Right hindlimb (tissue), 1 donor: ENCODE measurements at places on chromosomes 16 and 17.

- DNase-seq, result no peak
Observed at GRCh38 chr16:24996301-24996700, 18.9 kb downstream of the ARHGAP17 start.

DNA sequence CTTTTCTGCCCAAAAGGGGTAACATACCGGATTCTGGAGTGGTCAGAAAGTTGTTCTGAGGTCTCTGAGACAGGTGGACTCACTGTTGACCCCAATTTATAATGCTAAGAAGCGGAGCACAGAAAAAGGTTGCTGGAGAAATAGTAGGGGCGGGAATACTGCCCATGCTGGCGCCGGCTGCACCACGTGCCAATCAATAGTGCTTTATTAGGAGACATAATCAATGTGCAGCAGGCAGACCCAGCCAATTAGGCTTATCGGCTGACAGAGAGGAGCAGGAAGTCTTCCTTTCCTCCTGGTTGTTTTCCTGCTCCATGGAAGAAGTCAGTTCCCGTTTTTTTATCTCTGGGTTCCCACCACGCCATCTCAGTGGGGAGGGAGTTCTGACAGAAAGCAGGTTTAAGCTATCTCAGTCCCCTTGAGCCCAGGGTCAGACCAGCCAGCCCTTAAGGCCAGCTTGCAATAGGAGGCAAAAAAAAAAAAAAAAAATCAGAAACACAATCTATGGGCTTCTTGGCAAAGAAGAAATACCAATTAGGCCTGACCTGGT, 68.2 kb upstream of the IRX6 start:
- no peak for DNase-seq

DNA sequence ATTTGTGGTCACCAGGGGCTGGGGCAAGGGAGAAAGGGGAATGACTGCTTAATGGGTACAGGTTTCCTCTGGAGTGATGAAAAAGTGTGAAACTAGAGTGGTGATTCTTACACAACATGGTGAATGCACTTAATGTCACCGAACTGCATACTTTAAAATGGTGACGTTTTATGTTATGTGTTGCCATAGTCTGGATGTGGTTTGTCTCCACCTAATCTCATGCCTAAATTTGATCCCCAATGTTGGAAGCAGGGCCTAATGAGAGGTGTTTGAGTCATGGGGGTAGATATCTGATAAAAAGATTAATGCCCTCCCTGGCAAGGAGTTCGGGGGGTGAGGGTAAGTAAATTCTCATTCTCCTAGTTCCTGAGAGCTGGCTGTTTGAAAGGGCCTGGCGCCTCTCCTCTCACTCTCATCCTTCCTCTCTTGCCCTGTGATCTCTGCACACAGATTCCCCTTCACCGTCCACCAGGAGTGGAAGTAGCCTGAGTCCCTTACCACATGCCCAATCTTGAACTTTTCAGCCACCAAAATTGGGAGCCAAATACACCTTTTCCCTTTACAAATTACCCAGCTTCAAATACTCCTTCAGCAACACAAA, 15.3 kb downstream of the XPO6 start:
- DNase-seq, result no peak

DNA sequence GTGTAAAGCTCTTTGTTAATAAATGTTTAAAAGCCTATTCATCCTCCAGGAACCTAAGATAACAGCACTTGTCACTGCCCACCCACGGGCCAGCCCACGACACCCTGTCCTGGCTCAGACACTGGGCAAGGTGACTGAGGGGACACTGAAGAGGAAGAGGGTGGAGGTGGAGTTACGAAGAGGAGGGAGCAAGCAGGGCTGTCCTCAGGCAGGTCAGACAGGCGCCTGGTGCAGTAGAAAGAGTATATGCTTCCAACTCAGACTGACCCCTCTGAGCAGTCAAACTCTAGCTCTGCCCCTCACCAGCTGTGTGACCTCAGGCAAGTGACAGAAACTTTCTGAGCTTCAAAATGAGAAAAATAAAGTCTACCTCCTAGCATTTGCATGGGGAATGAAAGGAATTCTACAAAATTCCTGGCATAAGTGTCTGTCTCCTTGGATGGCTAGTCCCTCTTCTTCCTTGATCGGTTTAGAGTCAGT, 22.8 kb downstream of the TEX2 start:
- DNase-seq, result no peak

GRCh38 chr17:19533718-19534561, at the start of gene SLC47A1:
Gene SLC47A1, plus strand, starts transcription at chr17:19533854. Its CDS starts 86 bp downstream, at chr17:19533940.
- DNase-seq, result peak; percentile 55

DNA sequence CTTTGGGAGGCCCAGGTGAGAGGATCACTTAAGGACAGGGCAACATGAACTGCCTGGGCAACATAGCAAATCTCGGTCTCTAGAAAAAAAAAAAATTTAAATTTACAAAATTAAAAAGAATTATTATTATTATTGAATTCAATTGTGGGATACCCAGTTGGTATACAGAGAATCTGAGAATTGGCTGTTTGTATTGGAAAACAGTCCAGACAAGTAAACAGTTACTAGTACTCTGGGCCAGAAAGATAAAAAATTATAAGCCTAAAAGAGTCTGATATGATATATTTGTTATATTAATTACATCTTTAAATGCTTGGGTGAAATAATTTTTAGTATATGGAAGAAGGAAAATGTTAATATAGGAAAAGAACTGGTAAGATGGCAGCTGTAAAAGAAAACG, 15.0 kb downstream of the CCDC47 start:
- DNase-seq, result no peak

DNA sequence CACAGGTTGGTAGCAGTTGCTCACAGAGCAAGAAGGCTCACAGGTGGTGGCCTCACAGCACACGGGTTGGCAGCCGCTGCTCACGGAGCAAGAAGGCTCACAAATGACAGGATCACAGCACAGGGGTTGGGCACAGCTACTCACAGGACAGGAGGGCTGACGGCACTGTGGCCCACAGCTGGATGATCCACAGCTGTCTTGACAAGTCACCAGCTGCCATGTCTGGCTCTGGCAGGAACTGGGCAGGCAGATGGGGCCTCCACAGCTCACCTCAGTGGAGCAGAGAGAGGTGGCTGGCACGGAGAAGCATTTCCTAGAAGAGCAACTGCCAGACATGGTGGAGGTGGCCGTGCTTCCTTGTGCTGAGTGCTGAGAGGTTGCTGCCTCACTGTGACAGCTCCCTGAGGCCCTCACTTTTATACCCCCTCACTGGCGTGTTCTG, at the start of gene KRTAP16-1:
TSS of gene KRTAP16-1 (minus strand) at position 392 of the 442 bp plus-strand sequence. CDS start at position 336, 56 bp downstream.
- DNase-seq, result peak; percentile 33

- no peak for DNase-seq
Observed at GRCh38 chr16:56360117-56361008, 65.0 kb downstream of the AMFR start.

GRCh38 chr17:51147650-51148049, 5.7 kb upstream of the NME1 start:
- no peak for DNase-seq

- no peak for DNase-seq
Observed at GRCh38 chr16:24972608-24973220, 42.5 kb downstream of the ARHGAP17 start.

- DNase-seq, result no peak
Observed at GRCh38 chr16:69040144-69040909, 65.1 kb upstream of the HAS3 start.

DNA sequence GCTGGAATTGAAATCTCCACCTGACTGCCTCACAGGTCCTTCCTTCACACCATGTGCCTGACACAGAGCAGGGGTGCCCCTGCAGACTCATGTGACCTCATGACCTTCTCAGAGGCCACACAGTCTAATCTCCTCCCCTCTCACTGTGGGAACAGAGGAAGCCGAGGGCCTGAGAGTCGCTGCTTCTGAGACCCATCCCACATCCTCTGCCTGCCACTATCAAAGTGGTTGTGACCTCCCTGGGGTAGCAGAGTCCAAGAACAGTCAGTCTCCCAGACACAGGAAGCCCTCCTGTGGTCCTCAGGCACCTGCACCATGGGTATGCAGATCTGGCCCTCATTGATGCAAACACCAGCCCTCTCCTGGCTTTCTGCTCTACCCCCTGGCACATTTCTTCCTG, 78.5 kb downstream of the RAB11FIP4 start:
- no peak for DNase-seq

- no peak for DNase-seq
Observed at GRCh38 chr17:47946516-47946915, 5.1 kb downstream of the PNPO start.

DNA sequence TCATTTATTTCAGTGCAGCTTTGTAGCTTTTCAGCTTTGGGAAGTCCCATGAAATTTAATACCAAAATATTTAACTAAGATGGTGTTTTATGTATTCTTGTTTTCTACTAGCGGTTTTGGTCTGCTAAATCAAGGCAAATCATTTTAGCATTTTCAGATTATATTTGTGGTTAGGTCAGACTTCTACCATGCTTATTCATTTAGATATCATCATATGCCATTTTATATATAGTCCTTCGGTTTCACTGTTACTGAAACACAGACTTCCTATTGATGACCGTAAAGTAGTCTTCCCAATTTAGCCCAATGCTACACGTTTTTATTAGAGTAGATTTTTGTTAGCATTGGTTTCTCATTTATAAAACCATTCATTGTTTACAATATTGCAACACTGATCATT, 5.5 kb downstream of the DYNLRB2 start:
- DNase-seq, result no peak

DNA sequence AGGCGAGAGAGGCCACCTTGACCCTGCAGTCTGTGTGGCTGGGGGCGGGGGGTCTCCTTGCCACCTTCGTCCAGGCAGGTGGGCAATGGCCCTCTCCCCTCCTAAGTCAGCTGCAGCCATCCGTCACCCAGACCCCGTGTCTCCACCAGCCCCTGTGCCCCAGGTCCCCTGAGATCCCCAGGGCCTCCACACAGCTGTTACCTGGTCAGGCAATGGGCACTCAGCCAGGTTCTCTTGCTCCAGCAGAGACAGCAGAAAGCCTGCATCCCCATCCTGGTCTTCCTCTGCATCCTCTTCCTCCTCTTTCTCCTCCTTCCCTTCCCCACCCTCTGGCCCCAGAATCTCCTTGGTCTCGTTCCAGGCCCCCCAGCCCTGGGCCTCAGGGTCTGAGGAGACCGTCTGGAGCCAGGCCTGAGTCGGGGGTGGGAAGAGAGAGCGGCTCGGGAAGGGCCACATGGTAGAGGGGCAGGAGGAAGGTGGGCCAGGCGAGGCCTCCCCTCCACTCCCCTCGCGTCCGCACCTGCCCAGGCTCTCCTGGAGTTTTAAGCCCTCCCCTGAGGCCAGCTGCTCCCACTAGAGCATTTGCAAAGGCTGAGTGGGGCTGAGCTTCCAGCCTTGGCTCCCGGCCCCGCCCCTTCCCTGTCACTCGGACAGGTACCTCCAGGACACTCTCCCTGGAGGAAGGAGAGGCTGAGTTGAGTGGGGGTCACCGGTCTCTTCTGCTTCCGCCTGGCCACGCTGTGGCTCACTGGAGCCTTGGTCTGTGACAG, at the start of gene PABPN1L:
TSS of gene PABPN1L (minus strand) at position 510 of the 770 bp plus-strand sequence. CDS start at position 456, 54 bp downstream.
- DNase-seq, result no peak

GRCh38 chr16:51048544-51048943, 102.5 kb downstream of the SALL1 start:
- DNase-seq, result no peak

DNA sequence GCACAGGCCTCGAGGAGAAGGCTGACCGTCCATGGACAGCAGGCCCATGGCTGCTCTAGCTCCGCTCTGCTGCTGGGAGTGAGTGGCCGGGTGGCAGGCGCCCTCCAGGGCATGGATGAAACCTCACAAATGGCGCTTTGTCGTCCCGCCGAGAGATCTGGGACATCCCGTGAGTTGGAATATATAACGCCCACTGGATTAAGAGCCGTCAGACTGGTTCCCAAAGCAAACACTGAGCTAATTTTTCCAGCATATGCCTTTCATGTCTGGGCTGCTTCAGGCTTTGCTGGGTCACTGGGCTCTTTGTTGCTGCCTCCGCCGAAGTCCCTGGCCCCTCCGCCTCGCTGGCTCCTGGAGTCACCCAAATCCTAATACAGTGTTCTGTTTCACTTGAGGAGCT, 266.3 kb downstream of the FOXL1 start:
- no peak for DNase-seq

GRCh38 chr17:3020381-3020780, 43.0 kb downstream of the OR1D5 start:
- DNase-seq, result no peak

GRCh38 chr16:67282447-67282805, 3.1 kb downstream of the PLEKHG4 start:
- DNase-seq, result no peak

DNA sequence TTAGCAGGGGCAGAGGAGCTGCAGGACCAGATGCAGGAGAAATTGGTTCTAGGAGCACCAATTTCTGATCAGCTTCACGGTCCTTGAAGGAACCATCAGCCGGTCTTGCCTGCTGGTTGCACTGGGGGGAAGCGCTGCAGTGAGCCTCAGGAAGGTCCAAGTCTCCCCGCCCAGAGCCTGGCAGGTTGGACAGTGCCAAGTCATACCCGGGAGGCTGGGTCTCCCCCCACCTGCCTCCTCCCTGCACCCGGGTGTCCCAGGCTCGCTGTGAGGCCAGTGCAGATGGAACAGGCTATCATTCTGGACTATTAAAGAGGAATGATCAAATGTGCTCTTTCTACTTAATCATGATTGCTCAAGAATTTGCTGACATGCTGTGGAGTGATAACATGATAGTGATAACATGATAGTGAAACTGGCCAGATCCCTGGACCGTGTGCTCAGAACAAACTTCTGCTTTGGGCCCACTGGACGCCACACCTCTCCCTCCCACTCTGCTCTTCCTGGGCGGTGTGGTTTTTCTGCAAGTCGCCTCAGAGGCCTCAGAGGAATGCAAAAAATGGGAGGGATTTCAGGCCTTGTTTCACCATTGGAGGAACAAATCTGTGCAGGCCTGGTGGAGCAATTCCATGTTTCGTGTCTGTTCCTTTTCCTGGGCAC, 236.0 kb downstream of the IRF8 start:
- DNase-seq, result no peak

- DNase-seq, result no peak
Observed at GRCh38 chr17:56085576-56086267, 67.6 kb upstream of the ANKFN1 start.
